Stimulated activated CD4-positive, alpha-beta T cell treated with anti-CD3 and anti-CD28 coated beads, Interleukin-4, amount 100 ng/mL, for 24 hours (primary cell): ENCODE measurements at places on chromosomes 4 and X.

GRCh38 chr4:38452009-38452408 is 212.0 kb upstream of the KLF3 start:
- no peak for DNase-seq

GRCh38 chr4:20284990-20285389 is 33.3 kb downstream of the SLIT2 start:
- DNase-seq: no peak

- no peak for DNase-seq
Measured at GRCh38 chrX:16711893-16712547, 449 bp downstream of the CTPS2 start.

GRCh38 chrX:39381422-39381821 is 580.2 kb downstream of the MID1IP1 start:
- no peak for DNase-seq

DNA sequence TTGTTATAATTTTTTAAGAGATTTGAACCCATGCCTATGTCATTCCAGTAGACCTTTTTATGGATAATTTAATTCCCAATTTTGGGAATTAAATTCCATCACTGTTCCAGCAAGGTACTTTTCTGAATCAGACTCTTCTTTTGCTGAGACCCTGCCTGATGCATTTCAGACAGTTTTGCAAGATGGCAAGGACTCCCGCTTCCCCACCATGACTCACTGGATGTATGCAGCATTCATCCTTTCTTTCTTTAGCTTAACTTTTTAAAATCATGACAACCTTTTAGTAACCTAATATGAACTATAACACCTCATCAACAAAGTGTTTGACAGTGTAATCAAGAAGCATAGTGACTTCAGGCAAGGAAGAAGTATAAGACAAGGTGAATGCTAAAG is 178.1 kb upstream of the LEF1 start:
- no peak for DNase-seq

- DNase-seq: no peak
Measured at GRCh38 chrX:15790769-15791290, 546 bp downstream of the ZRSR2 start.

GRCh38 chr4:2792396-2792710 is 532 bp upstream of the SH3BP2 start:
- no peak for DNase-seq

GRCh38 chrX:76454456-76454927 is 27.0 kb downstream of the MAGEE1 start:
- DNase-seq: peak; percentile 4

DNA sequence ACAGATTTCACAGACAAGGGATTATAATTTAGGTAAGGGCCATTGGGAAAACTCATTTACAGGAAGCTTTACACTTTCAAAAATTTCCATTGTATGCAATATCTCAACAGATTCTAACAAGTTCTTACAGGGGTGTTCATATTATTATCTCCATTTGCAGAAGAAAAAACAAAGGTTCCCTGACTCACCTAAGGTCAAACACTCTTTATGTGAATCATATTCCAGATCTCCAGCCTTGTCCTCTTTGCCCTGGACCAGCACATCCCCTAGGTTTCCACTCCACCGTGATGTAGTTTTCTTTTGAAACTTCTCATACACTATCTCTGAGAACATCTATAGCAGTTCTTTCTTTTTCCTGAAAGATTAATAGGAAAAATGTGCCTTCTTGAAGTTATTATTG is 96.4 kb upstream of the HS3ST1 start:
- DNase-seq: no peak

GRCh38 chr4:7294176-7294756 is 101.9 kb downstream of the SORCS2 start:
- no peak for DNase-seq

DNA sequence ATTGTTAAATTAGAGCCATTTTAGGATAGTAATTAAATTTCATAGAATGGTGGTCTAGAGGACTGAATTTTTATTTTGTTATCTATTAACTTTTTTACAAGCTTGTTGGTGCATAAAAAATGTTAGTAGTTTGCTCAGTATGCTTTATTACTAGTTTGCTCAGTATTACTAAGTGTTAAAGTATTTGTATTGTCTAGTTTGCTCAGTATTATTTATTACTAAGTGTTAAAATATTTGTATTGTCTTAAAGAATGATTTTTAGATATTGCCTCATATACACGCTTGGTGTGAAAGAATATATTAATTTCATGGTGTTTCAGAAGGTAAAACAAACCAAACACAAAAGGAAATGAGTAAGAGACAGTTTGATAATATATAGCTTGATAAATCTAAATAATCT is 268.4 kb upstream of the MAGEB18 start:
- no peak for DNase-seq

GRCh38 chr4:5124876-5125275 is 73.6 kb downstream of the STK32B start:
- no peak for DNase-seq

DNA sequence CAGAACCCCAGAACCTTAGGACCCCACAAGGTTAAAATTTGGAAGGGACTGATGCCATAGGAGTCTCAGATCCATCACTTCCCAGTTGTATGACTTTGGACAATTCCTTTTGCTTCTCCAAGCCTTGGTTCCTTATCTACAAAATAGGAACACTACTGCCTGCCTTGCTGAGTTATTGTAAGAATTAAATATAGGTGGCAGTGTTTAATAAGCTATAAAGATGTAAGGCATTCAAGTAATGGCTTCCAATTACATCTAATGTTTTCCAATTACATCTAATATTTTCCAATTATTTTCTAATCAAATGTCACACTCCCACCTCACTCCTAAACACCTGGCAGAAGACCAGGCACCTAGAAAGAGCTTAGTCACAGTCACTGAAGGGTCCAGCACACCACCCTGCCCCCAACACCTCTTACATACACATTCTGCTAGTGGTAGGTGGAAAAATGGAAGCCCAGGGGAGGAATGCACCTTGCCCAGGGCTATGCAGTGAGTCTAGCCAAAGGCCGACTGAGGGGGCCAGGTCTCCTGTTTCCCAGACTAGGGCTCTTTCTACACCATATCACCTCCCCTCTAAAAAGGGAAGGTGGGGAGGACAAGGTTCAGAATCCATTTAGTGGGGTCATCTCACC is 24.5 kb upstream of the KDM5C start:
- no peak for DNase-seq

DNA sequence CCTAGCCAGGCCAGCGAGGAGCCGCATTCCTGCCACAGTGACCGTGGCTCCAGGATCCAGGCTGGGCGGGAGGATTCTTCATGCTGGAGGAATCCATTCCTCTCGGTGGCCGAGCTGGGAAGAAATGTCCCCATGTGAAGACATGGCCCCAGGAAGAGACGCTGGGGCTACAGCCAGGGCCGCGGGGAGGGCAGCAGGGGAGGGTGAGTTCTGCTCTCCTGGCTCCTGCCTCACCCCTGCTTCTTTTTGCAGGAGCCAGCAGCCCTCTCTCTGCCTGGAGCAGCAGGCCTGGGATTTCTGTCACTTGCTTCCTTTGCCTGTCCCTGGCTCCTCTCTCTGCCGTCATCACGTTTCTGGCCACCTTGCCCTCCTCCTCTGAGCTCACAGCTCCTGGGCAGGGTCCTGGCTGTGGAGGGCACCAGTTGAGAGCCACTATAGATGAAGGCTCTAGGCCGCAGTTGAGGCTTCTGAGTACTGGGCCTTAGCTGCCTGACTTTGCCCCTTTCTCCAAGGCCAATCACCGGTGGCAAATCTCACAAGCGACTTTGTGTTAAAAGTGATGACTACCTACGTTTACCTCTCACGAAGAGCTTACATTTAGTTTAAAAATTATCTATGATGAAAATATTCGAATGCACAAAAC is 48.3 kb downstream of the ENPP6 start:
- no peak for DNase-seq

GRCh38 chr4:53804719-53805118 is 213.4 kb upstream of the LNX1 start:
- DNase-seq: peak; percentile 7

GRCh38 chrX:136639506-136640176 is 8.3 kb upstream of the CD40LG start:
- DNase-seq: no peak

DNA sequence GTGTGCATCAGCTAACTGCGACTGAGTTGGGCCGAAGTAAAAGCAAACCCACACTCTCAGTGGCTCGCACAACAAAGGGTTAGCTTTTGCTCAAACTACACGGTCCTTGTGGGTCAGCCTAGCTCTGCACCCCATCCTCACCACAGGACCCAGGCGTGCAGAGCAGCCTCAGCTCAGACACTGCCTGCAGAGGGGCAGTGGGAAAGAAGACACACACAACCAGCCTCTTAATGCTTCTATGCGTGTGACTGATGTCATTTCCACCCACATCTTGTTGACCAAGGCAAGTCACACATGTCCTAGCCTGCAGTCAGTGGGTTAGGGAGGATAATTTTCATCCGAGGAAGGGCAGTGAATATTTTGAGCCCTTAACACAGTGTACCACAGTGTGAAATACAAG is 40.5 kb downstream of the HMGB2 start:
- no peak for DNase-seq

DNA sequence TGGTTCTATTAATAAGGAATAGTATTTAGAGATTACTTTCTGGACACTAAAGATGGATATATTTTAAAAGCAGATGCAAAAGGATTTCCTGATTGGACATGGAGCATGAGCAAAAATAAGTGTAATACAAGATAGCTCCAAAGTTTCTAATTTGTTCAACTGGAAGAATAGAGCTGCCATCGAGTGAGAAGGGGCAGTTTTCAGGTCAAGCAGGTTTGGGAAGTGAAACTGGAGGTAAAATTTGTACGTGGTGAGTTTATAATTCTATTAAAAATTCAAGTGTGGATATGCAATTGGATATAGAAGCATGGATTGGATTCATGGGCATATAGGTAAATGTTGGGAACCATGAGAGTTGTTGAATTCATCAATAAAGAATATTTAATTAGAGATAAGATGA is 31.8 kb downstream of the PRDM8 start:
- DNase-seq: no peak

DNA sequence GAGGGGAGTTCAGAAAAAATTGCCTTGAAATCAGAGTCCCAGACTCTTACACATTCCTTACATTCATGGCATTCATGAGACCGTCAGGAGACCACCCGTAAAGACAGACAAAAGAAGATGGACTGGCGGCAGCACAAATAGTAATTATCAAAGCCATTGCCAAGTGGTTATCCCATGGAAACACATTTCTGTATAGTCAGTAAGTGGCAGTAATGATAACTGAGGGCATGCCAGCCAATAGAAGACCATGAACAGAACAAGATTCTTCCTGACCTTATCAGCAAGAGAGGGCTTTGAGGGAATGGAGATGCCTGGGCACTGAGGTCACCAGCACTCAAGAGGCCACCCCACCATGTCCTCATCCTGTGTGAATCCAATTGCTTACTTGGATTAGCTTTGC is 121.7 kb upstream of the HCCS start:
- DNase-seq: no peak
